ENCODE measurements at places on chromosomes 7 and 10. TPM values are rescaled to one million over a fixed set of nuclear protein-coding genes. Genes with fewer than 3 reads are reported as not detected.
A peak's percentile ranks its signal among the peaks of the same experiment; 100 is the strongest.

Gene TRIM50
- 0.38 TPM for polyA plus RNA-seq

Gene AKR1D1
- polyA plus RNA-seq = not detected

Gene TBC1D12
- 6.6 TPM for polyA plus RNA-seq

GRCh38 chr7:42236976-42237810, at the start of gene GLI3:
Gene GLI3, minus strand, starts transcription at chr7:42237209. Its CDS starts 13,956 bp downstream, at chr7:42223253.
- H3K4me3 ChIP-seq = peak within 1 kb of the TSS; percentile 86
- no peaks in the 10 kb centered on the region for H3K27me3 ChIP-seq
- no peaks in the 10 kb centered on the region for H3K36me3 ChIP-seq
- peak; percentile 90 for DNase-seq
- peak within 1 kb of the TSS; percentile 68 for H3K27ac ChIP-seq

Gene PLEKHA8
- polyA plus RNA-seq = 3.1 TPM

- peak; percentile 92 for DNase-seq
- no peaks in the 10 kb centered on the region for H3K27me3 ChIP-seq
- no peak overlapping the region for H3K4me3 ChIP-seq
- no peak overlapping the region for H3K27ac ChIP-seq
These were observed 95.5 kb downstream of the MAP3K8 start for GRCh38 chr10:30529373-30529998.

Measured in aorta (tissue), 5 donors.